Right lobe of liver (tissue), 6 donors: ENCODE measurements at places on chromosomes 2 and 18.

- H3K36me3 ChIP-seq, result no peaks in the 10 kb centered on the region
- no peak overlapping the region for H3K27ac ChIP-seq
- H3K27me3 ChIP-seq, result no peaks in the 10 kb centered on the region
- DNase-seq, result no peak
Observed at GRCh38 chr18:5951515-5952091, 56.3 kb upstream of the TMEM200C start.

- DNase-seq, result no peak
- no peaks in the 10 kb centered on the region for H3K27me3 ChIP-seq
- H3K27ac ChIP-seq, result no peak overlapping the region
- H3K4me3 ChIP-seq, result no peak overlapping the region
Observed at GRCh38 chr18:64618390-64618789, 469.5 kb upstream of the LINC00305 start.

GRCh38 chr2:41870265-41870585, 177.6 kb upstream of the PKDCC start:
- DNase-seq, result no peak
- no peaks in the 10 kb centered on the region for H3K36me3 ChIP-seq
- no peaks in the 10 kb centered on the region for H3K27me3 ChIP-seq
- no peak overlapping the region for H3K27ac ChIP-seq
- no peak overlapping the region for H3K4me3 ChIP-seq
- no peaks in the 10 kb centered on the region for H3K4me1 ChIP-seq

DNA sequence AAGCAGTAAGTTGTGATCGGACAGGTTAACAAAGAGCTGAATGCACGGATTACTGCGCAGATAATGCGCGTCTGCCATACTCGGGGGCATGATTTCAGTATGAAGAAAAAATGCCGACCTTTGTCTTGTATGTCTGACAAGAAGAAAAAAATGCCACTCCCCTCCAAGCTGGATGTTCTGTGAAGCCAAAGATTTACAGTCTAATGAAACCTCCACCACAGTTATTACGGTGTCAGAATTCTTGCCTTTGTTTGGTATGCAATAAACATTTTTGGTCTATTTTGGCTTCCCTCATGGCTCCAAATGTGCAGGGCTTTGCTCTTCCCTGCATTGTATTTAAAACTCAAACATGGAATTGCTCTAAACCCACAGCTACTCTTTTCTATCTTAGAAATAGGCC, 72.2 kb upstream of the THUMPD2 start:
- H3K36me3 ChIP-seq, result no peaks in the 10 kb centered on the region
- H3K27ac ChIP-seq, result no peak overlapping the region
- DNase-seq, result no peak
- H3K27me3 ChIP-seq, result peaks cover 5% of the 10 kb centered on the region
- H3K4me3 ChIP-seq, result no peak overlapping the region
- no peaks in the 10 kb centered on the region for H3K4me1 ChIP-seq

DNA sequence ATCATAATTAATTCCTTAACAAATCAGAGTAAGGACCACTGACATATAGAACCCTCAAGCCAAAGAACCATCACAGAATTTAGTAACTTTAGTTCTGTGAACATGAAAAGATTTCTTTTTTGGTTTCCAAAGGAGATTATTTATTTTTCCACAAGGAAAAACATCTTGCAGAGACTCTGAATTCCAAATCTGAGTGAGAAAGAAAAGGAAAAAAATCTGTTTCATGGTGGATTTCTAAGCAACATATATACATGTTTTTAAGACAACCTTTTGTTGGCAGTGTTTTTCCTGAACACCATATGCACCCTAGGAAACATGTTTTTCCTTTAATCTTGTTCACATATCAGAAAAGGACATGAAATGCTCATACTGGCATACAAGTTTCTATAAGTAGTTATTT, 149.8 kb downstream of the AGPS start:
- no peaks in the 10 kb centered on the region for H3K4me1 ChIP-seq
- H3K27ac ChIP-seq, result no peak overlapping the region
- H3K36me3 ChIP-seq, result no peaks in the 10 kb centered on the region
- no peak for DNase-seq

- no peak for DNase-seq
- H3K27me3 ChIP-seq, result no peaks in the 10 kb centered on the region
- no peaks in the 10 kb centered on the region for H3K4me1 ChIP-seq
- no peak overlapping the region for H3K4me3 ChIP-seq
Observed at GRCh38 chr2:165584126-165584654, 114.7 kb downstream of the CSRNP3 start.

DNA sequence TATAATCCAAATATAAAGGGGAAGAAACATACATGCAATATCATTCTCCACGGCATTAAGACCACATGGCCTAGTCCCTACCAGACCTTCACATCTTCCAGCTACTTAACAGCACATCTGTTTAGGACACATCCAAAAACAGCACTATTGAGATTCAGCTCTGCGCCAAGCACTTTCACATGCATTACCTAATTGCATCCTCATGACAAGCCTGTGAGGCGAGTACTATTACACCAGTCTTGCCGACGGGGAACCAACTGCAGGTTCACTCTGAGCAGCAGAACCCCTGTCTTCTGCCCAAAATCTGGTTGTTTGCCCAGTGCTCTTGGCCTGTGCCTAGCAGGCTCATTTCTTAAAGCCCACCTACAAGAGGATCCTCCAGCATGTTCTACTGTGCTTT, 66.7 kb downstream of the AAK1 start:
- peaks cover 6% of the 10 kb centered on the region for H3K4me1 ChIP-seq
- H3K36me3 ChIP-seq, result no peaks in the 10 kb centered on the region
- DNase-seq, result no peak
- no peak overlapping the region for H3K4me3 ChIP-seq
- no peaks in the 10 kb centered on the region for H3K27me3 ChIP-seq

- no peak for DNase-seq
- no peaks in the 10 kb centered on the region for H3K27me3 ChIP-seq
- no peak overlapping the region for H3K27ac ChIP-seq
- no peaks in the 10 kb centered on the region for H3K4me1 ChIP-seq
- no peak overlapping the region for H3K4me3 ChIP-seq
Observed at GRCh38 chr18:50982086-50982801, 14.4 kb downstream of the ELAC1 start.

DNA sequence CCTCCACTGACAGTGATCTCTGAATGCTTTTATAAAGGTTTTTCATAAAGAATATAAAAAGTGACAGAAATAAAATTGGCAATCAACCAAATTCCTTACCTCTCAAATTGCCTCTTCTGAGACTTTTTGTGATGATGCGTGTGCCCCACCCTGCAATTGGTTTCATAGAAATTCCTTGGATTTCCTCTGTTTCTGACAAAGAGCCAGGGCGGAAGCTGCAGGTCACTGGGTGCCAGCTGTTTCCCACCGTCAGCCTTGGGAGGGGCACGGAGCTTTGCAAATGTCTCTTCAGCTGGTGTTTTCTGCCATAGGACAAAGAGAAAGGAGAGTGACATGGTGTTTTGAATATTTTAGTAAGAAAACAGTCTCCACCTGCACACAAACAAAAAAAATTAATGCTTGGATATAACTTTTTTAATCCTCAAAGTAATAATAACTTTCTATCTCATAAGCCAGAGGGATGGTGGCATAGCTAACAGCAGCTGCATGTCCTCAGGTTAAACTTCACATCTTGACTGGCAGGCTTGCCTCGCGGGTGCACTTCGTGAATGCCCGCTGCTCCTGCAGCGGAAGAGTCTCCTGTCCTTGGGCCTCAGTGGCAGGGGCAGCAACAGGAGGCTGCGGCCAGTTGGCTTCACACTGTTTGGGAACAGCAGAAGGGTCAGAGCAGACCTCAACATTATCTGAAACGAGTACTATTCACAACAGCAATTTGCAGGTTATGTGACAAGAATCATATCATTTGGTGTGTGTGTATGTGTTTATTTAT, 24.7 kb downstream of the AGAP1 start:
- H3K4me3 ChIP-seq, result no peak overlapping the region
- no peak for DNase-seq
- no peak overlapping the region for H3K27ac ChIP-seq
- no peaks in the 10 kb centered on the region for H3K27me3 ChIP-seq
- no peaks in the 10 kb centered on the region for H3K4me1 ChIP-seq

DNA sequence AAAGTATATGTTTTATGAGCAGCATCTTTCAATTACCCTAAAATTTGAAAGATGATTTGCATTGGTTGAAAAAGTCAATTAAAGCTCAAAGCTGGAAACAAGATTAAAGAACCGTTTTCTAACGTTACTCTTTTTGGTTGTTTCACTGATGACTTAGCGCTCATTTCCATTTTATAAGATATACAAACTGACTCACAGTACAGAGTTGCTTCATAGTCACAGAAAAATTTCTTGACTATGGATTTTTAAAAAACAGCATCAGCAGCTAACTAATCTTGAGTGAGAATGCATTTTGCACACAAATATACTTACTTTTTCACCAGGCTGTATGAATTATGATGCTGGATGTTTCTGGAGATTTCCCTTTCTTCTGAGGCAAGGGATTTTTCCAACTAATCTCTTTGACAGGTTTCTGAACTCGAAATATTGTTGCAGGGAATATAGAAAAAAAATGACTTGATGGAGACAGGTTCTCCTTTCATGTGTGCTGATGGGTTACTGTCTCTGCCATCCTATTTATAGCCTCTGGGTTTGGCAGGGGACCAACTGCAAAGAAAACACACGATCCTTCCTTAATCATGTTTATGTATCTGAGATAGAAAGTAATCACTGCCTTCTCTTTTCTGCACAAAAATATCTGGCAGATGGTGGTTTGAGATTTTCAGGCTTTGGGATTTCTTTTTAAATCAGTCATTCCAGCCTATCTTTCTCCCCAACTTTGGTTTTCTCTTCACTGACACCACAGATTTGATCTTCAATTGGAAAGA, 129.4 kb upstream of the DAPL1 start:
- no peak overlapping the region for H3K4me3 ChIP-seq
- H3K27ac ChIP-seq, result no peak overlapping the region
- no peak for DNase-seq
- no peaks in the 10 kb centered on the region for H3K4me1 ChIP-seq
- peaks cover 16% of the 10 kb centered on the region for H3K36me3 ChIP-seq
- H3K27me3 ChIP-seq, result no peaks in the 10 kb centered on the region

DNA sequence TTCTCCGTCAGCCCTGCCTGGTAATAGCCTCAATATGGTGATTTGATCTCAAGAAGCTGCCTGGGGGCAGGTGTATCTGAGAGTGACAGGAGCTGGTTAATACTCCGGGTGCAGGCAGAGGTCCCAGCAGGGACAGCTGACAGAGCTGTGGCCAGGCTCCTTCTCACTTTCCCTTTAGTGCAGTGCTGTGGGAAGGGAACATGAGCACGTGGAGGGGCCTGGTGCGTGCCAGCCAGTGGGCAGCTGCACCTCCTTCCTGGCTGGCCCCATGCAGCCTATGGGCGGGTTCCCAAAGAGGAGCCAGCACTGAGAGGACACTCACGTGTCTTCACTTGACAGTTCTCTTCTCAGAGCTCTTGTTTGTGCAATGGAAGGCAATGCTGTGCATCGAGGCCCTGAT, 9.1 kb downstream of the CNNM4 start:
- H3K4me3 ChIP-seq, result no peak overlapping the region
- H3K27ac ChIP-seq, result no peak overlapping the region
- peak; percentile 84 for DNase-seq
- H3K27me3 ChIP-seq, result no peaks in the 10 kb centered on the region
